Stimulated activated CD8-positive, alpha-beta memory T cell treated with anti-CD3 and anti-CD28 coated beads, Interleukin-7, amount 100 ng/mL, for 48 hours (primary cell): ENCODE measurements at places on chromosomes 4 and X.

DNA sequence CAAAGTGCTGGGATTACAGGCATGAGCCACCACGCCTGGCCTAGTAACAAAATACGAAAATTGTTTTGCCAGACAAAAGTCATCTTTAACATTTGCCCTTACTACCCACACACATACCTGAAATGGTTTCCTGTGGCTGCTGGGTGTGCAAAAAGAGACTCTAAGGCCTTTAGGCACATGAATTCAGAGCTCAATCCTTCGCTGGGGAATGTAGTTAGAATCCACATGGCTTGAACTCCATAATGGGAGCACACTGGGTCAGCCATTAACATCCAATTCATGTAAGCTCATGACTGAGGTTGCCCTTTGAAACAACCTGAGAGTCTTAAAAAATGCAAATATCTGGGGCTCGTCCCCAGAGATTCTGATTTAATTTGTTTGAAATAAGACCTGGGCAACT, 87.8 kb downstream of the HPGD start:
- no peak for DNase-seq

DNA sequence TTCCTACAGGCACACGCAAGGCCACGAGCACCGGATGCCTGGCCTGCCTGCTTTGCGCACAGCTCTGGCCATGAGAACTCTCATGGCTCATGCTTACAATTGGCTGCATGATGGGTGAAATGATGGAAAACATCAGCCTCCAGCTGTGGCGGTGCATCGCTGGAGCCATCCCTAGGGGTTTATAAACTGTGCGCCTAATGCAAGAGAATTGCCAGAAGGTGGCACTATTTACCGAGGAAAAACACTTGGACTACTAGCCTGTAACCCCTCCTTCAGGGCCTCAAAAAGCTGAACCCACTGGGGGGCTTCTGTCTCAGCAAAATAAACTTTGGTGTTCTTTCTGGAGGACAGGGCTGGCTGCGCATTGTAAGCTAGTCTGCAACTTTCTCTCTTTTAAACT, 51.9 kb downstream of the PHKA2 start:
- no peak for DNase-seq

DNA sequence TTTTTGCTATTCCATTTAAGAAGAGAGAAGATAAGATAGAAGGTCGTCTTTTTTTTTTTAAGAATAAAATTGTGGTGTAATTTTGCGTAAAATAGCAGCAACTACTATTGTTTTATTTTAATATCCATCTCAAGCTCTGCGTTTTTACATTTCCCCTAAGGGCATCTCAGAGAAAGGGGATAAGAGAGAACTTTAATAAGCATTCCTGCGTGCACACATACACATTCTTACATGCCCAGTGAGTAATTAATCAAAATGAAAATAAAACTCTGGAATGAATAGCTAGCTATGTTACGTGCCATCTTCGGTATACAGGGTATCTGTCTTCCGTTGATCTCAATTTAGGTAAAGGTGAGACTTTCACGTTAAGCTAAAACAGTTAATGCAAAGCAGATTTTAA, 200.3 kb upstream of the TENM3 start:
- no peak for DNase-seq

GRCh38 chr4:78684325-78685079, 91.6 kb upstream of the BMP2K start:
- no peak for DNase-seq

DNA sequence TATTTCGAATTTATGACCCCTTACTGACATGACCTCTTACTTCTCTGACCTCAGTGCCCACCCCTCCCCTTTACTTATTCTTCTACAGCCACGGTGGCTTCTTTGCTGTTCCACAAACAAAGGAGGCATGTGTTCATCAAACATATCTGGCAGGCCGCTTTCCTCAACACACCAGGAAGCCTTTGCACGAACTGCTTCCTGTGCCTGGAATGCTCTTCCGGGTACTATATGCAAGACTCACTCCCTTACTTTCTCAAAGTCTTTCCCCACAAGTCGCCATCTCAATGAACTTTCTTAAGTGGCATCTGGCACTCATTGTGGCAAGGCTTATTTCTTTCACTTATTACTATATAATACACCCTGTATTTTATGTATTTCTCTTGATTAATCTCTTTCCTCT, 351.5 kb upstream of the DDX53 start:
- no peak for DNase-seq

DNA sequence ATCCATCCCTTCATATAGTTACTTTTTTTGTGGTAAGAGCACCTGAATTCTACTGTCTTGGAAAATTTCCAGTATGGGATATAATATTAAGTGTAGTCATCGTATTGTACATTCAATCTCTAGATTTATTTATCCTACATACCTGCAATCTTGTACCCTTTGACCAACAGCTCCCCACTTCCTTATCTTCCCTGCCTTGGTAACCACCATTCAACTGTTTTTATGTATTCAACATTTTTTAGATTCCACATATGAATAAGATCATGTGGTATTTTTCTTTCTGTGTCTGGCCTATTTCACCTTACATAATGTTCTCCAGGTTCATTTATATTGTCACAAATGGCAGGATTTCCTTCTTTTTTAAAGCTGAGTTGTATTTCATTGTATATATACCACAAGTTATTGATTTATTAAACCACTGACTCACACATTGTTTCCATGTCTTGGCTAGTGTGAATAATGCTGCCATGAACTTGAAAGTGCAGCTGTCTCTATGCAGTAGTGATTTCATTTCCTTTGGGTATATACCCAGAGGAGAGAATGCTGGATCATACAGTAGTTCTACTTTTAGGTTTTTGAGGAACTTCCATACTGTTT, 572.5 kb downstream of the MAGEB5 start:
- DNase-seq = no peak

GRCh38 chr4:111814961-111815360, 330.3 kb upstream of the FAM241A start:
- no peak for DNase-seq

DNA sequence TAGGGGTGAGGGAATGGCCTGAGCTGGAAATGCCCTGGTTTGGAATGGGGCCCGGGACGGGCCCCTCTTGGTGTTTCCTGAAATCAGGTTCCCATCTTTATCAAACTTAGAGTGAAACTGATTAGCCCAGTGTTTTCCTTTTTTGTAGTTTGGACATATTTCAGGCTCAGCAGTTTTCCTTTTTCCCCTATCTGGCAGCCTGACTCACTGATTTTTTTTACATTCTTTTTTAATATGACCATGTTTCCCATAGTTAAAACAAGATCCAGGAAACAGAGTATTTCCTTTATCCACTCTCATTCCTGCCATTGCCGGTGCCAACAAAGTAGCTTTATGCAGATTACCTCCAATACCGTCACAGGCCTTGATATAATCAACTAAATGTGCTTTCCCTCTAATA, 20.5 kb upstream of the C4orf17 start:
- DNase-seq = no peak

DNA sequence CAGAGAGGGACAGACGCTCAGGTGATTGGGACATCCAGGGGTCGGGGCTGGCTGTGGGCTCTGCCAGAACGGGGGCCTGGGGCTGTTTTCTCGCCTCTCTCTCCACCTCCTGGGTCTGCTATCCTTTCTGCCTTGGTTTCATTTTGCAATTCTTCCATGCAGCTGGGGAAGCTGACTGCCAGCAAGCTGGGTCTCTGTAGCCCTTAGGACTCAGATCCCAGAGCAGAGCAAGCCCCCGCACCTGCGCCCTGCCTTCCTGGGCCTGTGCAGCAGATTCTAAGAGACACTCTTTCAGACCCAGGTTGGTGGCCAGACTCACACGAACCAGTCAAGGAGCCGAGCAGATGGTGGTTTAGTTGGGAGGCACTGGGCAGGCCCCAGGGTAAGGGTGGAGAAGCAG, 59.1 kb upstream of the GRPEL1 start:
- no peak for DNase-seq

DNA sequence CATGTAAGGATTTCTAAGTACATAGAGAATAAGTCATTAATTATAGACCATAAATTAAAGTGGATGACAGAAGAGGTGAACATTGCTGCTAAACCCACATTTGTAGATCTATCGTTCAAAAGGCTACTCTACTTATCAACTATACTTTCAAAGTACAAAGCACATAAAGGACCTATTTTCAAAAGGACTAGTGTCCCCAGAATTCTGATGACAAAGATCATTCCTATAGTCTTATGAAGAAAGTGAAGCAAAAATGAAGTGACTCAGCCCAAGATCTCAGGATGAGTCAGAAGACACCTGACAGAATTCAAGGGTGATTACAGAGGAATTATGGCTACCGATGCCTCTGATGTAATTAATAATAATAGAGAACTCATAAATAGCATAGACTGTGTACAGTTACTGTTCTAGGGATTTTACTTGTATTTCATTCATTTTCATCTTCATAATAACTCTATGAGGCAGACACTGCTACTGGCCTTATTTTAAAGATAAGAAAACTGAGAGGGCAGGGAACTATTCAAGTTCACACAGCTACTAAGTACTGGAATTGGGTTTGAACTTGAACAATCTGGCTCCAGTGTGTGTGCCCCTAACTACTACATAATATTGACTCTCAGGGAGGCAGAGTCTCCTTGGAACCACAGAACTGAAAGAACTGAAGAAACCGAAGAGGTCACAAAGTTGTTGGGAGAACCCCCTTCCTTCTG, 17.1 kb downstream of the USP46 start:
- no peak for DNase-seq

GRCh38 chrX:37825215-37825842, 22.0 kb downstream of the DYNLT3 start:
- no peak for DNase-seq

DNA sequence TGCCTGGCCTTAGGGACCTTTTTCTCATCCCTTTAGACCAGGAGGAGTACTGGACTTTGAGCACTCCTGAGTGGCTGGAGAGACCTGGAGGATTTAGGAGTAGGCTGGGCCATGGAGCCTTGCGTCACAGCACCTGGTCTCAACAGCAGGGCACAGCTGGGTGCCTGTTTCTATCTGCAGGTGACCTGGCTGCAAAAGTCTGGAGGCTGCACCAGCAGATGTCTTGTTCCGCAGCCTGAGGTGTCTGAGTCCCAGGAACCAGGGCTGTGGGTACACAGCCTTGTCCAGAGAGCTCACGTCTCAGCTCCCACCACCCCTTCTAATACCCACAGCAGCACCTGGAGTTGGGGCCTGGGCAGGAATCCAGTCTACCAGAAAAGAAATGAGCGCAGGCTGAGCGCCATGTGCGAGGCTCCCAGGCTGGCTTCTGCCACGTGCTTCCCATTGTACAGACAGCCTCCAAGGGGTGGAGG, 5.0 kb upstream of the NSD2 start:
- no peak for DNase-seq

- DNase-seq = no peak
Measured at GRCh38 chr4:98181809-98182208, 38.5 kb upstream of the STPG2 start.

- DNase-seq = no peak
Measured at GRCh38 chr4:73713650-73714049, 26.7 kb upstream of the CXCL8 start.

- DNase-seq = no peak
Measured at GRCh38 chrX:105765691-105766090, 56.6 kb upstream of the NRK start.

GRCh38 chr4:153465615-153466080, 512 bp upstream of the TMEM131L start:
- DNase-seq = no peak

- DNase-seq = no peak
Measured at GRCh38 chrX:88865634-88866033, 118.6 kb downstream of the CPXCR1 start.

GRCh38 chr4:139973015-139973414, 181.0 kb downstream of the MAML3 start:
- DNase-seq = no peak

GRCh38 chrX:42615161-42615563, 162.8 kb downstream of the PPP1R2C start:
- DNase-seq = no peak

DNA sequence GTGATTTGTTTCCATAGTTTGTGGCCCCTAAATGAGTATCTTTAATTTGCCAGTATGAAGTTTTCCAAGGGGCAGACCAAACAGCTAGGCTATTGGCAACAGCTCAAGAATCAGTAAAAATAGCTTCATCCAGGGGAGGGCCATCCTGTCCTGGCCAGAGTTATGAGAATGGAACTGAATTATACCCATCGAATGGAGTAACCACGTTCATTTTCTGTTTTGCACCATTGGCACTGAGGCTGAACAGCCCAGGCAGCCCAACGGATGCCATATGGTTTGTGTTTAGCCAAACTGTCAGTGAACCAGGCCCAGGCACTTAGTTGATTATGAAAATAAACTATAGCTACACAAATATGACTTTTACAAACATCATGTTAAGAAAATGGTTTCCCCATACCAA, 17.7 kb upstream of the ASB5 start:
- no peak for DNase-seq

DNA sequence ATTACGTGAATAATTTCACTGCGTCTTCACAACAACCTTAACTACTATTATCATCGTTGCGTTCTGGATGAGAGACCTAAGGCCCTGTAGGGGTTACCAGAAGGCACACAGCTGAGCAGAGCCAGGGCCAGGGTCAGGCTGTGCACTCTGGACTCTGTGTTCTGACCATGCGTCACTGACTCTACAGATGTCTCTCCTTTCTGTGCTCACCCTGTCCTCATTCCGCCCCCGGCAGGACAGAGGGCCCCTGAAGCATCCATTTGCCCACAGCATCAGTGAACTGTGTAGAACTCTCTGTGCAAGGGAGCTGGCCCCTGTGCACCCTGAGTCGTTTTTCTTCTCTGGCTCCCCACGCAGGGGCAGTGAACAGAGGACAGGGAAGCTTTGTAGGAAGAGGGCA, 21.3 kb downstream of the GPKOW start:
- DNase-seq = no peak

DNA sequence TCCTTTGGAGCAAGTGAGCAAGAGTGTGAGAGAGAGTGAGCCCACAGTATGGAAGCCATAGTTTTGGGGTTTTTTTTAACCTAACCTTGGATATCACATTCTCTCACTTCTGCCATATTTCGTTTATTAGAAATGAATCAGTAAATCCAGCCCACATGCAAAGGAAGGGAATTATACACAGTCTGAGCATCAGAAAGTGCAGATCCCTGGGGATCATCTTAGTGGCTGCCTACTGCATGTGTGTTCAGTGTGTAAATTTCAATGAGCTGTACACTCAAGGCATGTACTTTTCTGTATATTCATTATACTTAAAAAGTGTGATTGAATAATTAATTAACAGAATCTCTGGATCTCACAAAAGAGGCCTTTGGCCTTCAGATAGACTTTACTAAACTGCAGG, 133.8 kb upstream of the PRPS2 start:
- DNase-seq = no peak

DNA sequence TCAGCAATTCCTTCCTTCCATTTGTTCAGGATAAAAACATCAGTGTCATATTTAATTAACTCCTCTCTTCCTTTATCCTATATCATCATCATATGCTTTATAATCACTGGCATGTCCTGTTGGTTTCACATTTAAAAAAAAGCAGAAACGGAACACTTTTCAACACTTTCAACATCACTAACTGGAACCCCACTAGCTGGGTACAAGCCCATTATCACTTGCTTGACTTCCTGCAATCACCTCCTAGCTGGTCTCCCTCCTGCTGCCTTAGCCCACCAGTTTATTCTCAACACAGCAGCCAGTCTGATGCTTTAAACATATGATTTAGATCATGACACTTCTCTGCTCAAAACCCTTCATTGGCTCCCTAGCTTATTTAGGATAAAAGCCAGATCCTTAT, 116.4 kb upstream of the LSM6 start:
- DNase-seq = no peak

- no peak for DNase-seq
Measured at GRCh38 chr4:117623326-117623725, 411.0 kb upstream of the NDST3 start.

GRCh38 chrX:9835585-9836210, 49.5 kb downstream of the SHROOM2 start:
- no peak for DNase-seq
